Panc1 (cell line): ENCODE measurements at places on chromosomes 5 and 9. TPM values are rescaled to one million over a fixed set of nuclear protein-coding genes. Genes with fewer than 3 reads are reported as not detected.
A peak's percentile ranks its signal among the peaks of the same experiment; 100 is the strongest.

FYB1 gene
- total RNA-seq, result 0.46 TPM

DNA sequence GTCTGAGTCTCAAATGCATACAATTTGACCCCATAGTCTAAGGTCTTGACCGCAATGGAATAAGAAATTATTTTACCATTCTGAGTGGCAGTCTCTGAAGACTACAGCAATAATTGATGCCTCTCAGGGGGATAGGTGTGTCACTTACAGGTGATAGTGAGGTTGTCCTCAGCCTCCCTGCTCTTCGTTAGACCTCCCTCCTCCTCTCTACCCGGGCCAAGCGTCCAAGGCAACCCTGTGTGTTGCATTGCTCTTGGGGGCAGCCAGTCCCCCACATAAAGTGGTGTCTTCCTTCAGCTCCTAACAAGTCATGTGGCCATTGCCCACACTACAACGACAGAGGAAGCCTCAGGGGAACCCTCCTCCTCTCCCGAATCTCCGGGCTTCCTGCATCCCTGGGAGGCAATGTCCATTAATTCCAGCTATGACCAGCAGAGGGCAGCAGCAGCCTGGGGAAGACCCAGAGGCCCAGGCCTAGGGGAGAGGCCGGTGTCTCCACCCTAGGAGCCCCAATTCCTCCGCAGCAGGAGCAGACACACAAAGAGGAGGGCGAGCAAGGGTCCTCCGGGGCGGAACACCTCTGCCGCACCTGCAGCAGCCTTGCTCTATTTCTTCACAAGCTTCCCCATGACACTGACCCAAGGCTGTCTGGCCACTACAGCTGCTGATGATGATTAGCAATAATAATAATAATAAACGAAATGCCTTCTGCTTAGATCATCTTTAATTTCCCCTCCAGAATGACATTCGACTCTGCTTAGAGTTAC is 134.8 kb downstream of the KCNIP1 start:
- peak; percentile 30 for DNase-seq

FAM221B gene
- not detected for total RNA-seq

SOHLH1 gene
- not detected for total RNA-seq

DNA sequence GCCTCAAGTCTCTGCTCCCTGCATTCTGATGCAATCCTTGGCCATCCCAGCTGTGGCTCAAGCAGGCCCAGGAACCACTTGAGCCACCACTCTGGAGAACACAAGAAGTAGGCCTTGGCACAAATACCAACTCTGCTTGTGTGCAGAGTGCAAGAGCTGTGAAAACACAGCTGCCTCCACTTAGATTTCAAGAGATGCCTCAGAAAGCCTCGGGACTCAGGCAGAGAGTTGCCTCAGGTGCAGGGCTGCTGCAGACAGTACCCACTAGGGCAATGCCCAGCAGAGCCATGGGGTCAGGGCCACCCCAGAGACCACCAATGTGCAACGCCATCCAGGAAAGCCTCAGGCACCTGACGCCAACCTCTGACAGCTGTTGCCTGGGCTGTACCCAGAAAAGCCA is 82.4 kb downstream of the FREM1 start:
- no peak for DNase-seq

- no peak for DNase-seq
Measured at GRCh38 chr5:59207401-59207800, 624.5 kb downstream of the RAB3C start.

GRCh38 chr9:111662576-111663300 is 1.3 kb downstream of the GNG10 start:
- DNase-seq, result no peak

- no peak for DNase-seq
Measured at GRCh38 chr9:131728546-131728910, 11.3 kb downstream of the RAPGEF1 start.

NFIL3 gene
- 13.3 TPM for total RNA-seq

DNA sequence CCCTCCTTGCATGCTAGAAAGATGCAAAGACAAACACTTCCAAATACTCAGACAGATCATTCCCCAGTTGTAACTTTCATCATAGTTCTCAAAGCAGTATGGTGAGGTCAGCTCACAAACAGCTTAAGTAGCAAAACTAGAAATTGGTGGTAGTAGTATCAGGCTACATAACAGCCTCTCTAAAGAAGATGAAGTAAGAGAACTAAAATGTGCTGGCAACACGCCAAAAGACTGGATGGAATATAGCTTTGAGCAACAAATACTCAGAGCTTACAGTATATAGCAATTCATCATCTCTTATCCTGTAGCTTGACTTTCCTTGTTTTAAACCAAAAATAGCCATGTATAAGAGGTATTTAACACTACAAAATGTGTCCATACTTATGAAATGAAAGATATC is 7.5 kb downstream of the PFDN1 start:
- no peak for DNase-seq

RNF44 gene
- total RNA-seq, result 113 TPM

GRCh38 chr5:10201223-10201868 is 48.3 kb downstream of the ATPSCKMT start:
- no peak for DNase-seq

DNA sequence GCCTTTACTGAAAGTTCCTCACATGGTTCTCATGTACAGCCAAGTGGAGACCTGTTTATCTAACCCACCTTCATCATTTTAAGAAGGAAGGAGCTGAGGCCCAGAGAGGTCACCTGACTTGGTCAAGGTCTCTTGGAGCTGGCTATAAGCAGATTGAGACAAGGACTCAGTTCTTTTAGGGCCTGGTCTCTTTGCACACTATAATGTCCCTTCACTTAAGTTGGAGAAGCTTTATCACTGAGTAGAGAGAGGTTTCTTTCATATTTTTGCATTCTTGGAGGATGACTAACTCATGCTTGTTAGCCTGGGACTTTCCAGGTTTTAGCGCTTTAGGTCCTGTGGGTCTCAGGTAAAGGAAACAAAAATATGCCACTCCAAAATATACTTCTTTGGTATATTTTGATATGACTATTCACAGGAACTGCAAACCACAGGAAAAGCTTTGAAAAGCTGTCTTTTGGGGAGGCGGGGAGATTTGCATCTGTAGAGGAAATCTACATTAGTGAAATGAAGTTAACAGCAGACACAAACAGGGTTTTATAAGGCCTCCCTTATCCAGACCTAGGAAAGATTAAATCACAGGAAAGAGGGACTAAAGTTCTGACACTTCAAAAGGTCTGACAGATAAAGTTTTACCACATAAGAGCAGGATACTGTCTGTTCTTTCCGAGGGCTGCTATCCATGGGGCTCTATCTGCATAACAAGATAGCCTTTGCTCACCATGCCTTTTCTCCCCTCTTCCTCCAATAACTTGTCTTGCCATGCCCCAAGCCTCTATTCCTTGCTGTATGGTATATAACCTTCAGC is 95.8 kb upstream of the ANKRD55 start:
- DNase-seq, result no peak

- DNase-seq, result no peak
Measured at GRCh38 chr5:126516133-126516532, 78.9 kb downstream of the ALDH7A1 start.

DNA sequence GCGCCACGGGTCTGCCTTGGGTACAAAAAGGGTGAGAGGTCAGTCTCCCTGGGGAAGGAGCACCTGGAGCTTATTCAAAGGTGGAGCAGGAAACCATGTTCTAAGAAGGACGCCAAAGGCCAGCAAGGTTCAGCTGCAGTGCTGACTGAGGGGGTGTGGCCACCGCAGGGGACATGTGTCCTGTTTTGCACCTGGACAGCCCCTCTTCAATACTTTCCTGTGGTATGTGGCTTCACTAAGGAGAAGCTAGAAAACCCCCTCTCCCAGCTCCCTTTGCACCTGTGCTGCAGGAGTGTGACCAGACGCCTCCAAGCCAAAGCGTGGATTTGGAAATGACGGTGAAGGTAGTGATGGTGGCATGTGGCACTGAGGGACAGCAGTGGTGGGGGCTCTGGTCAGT is 23.6 kb downstream of the TRIM14 start:
- no peak for DNase-seq

- no peak for DNase-seq
Measured at GRCh38 chr9:109171926-109172325, 4.9 kb upstream of the FRRS1L start.

- peak; percentile 27 for DNase-seq
Measured at GRCh38 chr5:173786286-173787187, 101.6 kb upstream of the CPEB4 start.

GRCh38 chr9:124084087-124084486 is 72.5 kb downstream of the LHX2 start:
- DNase-seq, result no peak

DNA sequence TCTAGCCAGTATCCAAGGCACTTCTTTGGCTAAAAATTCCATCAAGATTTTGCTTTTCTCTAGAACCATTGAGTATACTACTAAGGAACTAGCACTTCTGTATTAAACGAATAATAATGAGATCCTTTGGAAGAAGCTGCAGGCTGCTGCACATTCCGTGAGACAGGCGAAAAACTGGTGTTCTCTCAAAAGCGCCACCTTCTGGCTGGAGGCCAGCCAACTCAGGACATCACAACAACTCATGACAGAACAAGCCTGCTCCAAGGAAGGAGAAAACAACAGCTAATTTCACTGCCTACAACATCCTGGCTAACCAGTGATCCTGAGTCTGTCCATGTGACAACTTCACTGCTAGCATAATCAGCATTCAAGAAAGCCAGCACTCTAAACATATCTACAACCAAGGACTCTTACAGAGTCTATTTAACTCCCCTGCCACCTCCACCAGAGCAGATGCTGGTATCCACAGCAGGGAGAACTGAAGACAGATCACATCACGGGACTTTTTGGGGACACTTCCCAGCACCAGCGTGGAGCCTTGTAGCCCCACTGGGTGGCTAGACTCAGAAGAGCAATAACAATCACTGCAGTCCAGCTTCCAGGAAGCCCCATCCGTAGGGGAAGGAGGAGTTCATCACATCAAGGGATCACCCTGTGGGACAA is 150.5 kb downstream of the YTHDC2 start:
- DNase-seq, result peak; percentile 4
